ENCODE measurements at places on chromosomes 7 and 10.

- no peak for DNase-seq
Observed at GRCh38 chr7:131819891-131820290, 263.5 kb upstream of the PODXL start.

GRCh38 chr10:61898435-61898778, 3.1 kb upstream of the ARID5B start:
- no peak for DNase-seq

DNA sequence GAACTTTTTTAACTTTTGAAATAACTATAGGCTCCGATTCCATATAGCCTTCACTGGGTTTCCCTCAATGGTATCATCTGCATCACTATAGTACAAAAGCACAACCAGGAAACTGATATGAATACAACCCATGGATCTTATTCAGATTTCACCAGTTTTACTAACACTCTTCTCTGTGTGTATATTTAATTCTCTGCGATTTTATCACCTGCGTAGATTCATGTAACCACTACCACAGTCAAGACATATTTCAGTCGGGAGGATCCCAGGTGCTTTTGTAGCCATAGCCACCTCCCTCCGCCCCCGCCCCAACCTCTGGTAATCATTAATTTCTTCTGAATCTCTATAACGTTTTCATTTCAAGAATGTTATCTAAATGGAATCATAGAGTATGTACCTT, 82.8 kb upstream of the C7orf33 start:
- no peak for DNase-seq

DNA sequence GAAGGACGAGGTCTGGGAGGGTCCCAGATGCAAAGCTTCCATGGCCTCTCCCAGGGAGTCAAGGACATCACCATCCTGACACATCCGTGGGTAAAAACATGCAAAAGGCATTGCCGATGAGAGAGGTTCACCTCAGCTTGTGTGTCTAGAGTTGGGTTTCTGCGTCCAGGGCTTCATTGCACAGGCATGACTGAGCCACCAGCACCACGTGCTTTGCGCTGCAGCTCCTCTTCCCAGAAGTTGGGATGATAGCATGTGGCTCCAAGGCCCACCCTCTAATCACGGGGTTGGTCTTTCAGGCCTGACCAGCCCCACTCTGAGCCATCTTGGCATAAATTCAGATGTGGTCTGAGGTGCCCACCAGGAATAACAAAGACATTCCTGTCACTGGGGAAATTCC, 7.1 kb upstream of the RASGEF1A start:
- no peak for DNase-seq

GRCh38 chr10:93067443-93068365, 6.0 kb upstream of the CYP26A1 start:
- DNase-seq: no peak

DNA sequence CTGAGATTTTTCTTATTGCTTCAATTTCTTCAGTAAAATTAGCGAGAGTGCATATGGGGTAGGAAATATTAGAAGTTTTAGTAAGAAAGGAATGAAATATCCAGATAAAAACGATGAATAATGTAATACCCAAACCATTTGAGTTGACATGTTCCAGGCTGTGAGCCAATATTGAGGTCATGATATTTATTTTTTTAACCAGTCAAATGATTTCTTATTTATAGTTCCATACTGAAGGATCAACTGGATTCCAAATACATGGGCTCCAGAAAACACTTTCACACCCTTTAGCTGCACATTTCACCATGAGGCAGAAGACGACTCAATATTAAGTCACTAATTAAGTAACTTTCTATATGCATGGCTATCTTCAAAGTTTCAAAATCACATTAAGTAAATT, 312.5 kb downstream of the PPP1R3A start:
- no peak for DNase-seq

Data from Right ventricle myocardium inferior (tissue), 1 donor.